Stimulated activated CD8-positive, alpha-beta memory T cell treated with anti-CD3 and anti-CD28 coated beads, Interleukin-2, amount 100 ng/mL, for 1 hour (primary cell): ENCODE measurements at places on chromosomes 12 and 14.
A peak's percentile ranks its signal among the peaks of the same experiment; 100 is the strongest.

DNA sequence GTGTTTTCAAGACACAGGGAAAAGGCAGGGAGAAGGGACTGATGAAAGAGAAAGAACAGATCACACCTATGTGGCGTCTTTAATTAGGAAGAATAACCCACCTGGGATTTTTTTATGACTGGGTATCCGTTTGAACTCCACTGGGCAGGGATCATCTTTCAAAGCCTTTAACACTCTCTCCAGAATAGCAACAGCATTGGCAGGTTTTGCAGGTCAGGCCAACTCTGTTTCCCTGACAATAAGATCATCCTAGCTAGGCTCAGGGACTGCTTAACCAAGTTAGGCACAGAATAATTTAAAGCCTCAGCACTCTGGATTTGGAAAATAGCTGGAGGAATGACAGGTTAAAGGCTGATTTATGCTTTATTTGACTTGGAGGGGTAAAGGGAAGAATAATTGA is 117.6 kb downstream of the SUDS3 start:
- DNase-seq, result no peak

GRCh38 chr12:8014836-8015235 is 17.7 kb upstream of the FOXJ2 start:
- DNase-seq, result no peak

- no peak for DNase-seq
Measured at GRCh38 chr12:63319386-63319785, 168.4 kb upstream of the AVPR1A start.

GRCh38 chr14:67392123-67392522 is 19.8 kb downstream of the PLEK2 start:
- no peak for DNase-seq

GRCh38 chr14:71336489-71337192 is 429.4 kb downstream of the PCNX1 start:
- no peak for DNase-seq

DNA sequence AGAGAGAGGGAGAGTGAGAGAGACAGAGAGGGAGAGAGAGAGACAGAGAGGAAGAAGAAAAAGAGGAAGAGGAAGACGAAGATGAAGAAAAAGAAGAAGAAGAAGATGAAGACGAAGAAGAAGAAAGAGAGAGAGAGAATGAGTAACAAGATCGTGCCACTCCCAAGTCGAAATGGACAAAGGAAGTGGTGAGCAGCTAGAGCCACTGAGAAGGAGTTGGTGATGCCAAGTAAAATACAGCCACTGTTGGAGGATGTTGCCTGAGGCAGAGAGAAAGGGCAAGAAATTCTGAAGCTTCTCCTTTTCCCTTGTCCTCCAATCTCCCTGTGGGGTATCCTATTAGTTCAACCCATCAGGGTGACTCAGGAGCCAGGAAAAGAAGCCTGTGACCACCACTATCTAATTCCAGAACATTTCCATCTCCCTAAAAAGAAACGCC is 12.5 kb upstream of the ANAPC5 start:
- no peak for DNase-seq

DNA sequence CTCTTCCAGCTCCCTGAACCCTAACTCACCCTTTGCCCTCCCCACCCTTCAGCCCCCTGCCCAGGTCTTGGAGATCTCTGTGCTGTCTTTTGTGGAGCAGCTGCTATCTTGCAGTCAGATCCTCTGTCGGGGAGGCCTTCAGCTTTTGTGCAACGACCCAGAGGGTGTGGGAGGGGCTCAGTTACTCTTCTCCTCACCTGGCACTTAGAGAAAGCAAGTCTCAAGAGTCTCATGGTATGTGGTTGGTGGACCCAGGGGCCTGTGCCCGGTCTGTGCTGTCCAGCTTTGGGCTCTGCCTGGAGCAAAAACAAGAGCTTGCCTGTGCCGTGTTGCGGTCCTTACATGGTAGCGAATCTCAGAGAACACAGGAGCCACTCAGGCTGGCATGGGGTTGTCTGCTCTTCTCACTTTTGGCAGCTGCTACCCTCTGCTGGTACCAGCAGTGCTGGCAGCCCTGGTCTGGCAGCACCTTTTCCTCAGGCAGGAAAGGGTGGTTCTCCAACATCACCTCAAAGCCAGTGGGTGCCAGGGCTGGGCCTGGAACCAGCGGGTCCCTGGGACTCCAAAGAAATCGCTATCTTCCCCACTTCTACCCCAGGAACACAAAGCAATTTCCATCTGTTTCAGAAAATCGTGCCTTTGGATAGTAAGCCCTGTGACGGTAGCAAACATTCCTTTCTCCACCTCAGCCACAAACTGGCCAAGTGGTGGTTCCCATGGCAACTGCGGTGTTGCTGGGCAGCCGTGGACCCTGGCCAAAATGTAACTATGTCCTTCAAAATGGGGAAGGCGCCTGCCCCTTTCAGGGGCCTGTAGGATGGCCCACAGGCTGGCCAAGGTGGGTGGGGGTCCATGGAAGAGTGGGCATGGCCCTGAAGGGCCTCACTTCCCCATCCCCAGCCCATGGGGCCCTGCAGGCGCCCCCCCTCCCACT is 90.0 kb downstream of the RIN3 start:
- DNase-seq, result peak; percentile 35

- DNase-seq, result no peak
Measured at GRCh38 chr12:12896260-12896659, 4.9 kb downstream of the GPRC5A start.

GRCh38 chr12:6198985-6199530 is 1.1 kb upstream of the CD9 start:
- DNase-seq, result no peak

DNA sequence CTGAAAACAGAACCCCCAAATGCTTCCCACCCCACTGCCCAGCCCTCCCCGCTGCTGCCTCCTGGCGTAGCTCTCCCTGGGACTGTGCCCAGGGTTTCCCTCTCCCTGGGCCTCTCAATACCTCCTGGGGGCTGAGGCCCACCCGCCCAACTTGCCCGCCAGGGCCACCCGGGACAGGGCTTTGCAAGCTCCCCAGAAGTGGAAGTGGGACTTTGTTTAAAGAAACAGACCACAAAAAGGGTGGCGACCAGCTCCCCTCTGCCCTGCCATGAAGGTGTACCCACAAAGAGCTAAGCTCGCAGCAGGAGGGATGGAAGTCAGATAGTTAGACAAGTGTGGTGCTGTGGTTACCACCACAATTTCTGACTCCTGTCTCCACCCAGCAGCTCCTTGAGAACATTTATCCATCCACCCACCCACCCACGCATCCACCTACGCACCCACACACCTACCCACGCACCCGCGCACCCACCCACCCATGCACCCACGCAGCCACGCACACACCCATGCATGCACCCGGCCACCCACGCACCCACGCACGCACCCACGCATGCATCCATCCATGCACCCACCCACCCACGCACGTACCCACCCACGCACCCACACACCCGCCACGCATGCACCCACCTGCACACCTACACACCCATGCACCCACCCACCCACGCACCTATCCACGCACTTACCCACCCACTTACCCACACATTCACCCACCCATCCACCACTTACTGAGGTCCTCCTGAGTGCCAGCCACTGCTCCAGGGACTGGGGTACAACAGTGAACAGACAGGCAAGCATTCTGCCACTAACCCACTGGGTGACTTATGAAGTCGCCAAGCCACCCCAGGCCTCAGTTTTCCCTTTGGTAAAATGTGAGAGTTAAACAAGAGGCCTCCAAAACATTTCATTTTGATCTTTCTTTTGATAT is 127.3 kb downstream of the SCARB1 start:
- DNase-seq, result no peak

DNA sequence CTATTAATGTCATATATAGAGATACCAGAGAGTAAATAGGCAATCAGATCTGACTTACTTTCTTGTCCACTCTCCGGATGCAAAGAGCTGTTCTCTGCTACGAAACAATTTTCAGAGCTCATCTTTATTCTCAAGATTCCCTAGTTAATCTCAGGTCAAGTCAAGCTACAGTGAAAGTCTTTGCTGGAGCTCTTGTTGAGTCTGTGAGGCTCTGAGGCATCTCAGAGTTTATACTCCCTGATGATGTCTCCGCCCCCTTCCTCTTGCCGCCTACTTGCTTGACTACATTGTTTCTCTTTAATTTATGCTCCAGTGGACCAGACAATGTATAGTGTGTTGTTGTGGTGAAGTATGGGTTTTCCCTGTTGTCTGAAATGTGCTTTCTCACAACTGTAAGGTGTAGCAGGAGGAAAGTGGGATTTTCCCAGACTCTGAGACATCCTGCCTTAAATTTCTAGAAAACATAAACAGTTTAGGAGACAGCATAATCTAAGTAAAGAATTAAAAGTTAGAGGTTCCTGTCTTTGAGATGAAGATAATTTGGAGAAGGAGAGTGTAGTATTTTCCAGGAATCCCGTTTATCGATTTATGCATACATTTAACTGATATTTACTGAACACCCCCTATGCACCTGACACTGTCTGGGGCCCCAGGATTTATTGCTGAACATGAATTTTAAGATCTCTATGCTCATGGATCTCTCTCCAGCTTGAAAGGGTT is at the start of gene CD69:
TSS of gene CD69 (minus strand) at position 203 of the 720 bp plus-strand sequence. CDS start at position 122, 81 bp downstream.
- DNase-seq, result peak; percentile 61

DNA sequence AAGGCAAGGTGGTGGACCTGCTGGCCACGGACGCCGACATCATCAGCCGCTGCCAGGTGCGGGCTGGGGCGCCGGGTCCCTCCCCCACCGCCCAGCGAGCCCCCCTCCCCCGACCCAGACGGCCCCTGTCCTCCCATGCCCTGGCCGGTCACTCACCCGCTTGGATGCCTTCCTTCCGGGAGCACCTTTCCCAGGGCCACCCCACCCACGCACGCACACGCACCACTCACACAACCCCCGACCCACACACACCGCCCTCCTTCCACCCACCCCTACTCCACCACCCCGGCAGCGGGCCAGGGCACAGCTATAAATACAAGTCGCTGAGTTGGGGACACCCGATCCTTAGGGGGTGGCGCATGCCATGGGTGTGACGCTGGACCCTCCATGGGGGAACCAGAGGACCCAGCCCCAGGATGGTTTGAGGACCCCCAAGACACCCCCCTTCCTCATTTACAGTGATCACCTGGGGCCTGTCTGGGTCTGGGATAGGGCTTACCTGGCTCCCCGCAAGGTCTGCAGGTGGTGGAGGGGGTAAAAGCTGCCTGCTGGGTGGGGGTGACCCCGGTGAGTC is 465 bp downstream of the ADSS1 start:
- no peak for DNase-seq
